NCI-H2081 treated with DMSO at 0.1 percent for 48 hours (cell line): ENCODE measurements at places on chromosomes 1 and 21.

- no peak for DNase-seq
Measured at GRCh38 chr1:211639475-211640300, 35.7 kb downstream of the NEK2 start.

GRCh38 chr1:152015766-152016165 is 21.0 kb downstream of the S100A11 start:
- no peak for DNase-seq

- no peak for DNase-seq
Measured at GRCh38 chr21:25967901-25968438, 202.6 kb downstream of the APP start.

GRCh38 chr1:64231654-64232053 is 28.2 kb downstream of the UBE2U start:
- DNase-seq, result no peak

DNA sequence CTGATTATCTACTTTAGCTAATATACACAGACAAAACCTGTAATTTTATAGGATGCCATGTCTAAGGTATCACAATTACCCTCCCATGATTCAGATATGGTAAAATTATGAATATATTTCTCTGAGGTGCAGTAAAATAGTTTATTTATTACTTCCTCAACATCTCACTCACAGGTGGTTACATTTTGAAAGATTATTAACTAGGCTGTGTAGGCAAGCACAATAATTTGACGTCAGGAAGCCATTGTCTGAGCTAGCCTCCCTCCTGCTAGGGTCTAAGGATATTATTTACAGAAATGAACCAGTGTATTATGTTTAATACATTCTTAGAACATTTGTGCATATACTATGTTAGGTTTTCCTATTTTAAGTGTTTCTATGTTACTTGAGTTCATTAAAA is 69.9 kb upstream of the ADGRL2 start:
- no peak for DNase-seq
